Mesendoderm (in vitro differentiated cells): ENCODE measurements at places on chromosomes 6 and 20.
A peak's percentile ranks its signal among the peaks of the same experiment; 100 is the strongest.

DNA sequence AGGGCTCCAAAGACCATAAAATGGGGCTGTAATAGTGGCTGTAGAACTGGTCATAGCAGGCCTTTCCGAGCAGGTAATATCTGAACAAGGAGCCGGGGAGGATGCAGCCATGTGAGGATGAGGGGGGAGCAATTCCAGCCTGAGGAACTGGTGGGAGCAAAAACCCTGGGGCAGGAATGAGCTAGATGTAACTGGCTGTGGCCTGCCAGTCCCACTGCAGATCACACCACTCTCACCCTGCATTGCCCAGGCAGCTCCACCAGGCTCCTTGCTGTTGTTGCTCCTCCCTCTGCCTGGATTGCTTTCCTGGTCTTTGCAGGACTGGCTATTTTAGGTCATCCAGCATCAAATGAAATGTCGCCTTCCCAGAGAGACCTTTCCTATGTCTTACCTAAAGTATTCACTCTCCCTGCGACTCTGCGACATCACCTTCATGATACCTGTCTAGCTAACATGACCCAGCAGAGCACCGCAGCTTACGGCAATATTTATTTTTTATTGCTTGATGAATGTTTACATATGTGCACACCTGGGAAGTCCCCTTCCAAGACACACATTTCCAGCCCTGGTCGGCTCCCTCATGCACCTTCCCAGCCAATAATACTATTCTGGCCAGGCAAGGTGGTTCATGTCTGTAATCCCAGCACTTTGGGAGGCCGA is 2.4 kb upstream of the ZFP64 start:
- no peak for DNase-seq

- peak; percentile 32 for DNase-seq
Observed at GRCh38 chr20:19995220-19995863, 21.8 kb upstream of the NAA20 start.

DNA sequence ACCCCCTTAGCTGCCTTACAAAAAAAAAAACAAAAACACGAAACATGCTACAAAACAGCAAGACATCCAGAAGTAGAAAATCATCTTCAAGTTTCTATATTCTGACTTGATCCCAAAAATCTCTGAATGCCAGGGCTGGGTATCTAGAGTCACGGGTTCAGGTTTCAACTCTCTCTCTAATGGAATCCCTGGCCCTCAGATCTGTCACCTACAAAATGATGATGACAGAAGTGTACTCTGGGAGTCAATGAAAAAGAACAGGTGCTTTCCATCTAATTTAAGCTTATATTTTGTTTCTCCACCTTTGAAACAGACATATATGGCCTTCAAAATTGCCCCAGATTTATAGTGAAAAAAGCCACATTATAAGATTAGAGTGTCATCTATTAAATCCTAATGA is 18.3 kb downstream of the RTN4IP1 start:
- DNase-seq = no peak

DNA sequence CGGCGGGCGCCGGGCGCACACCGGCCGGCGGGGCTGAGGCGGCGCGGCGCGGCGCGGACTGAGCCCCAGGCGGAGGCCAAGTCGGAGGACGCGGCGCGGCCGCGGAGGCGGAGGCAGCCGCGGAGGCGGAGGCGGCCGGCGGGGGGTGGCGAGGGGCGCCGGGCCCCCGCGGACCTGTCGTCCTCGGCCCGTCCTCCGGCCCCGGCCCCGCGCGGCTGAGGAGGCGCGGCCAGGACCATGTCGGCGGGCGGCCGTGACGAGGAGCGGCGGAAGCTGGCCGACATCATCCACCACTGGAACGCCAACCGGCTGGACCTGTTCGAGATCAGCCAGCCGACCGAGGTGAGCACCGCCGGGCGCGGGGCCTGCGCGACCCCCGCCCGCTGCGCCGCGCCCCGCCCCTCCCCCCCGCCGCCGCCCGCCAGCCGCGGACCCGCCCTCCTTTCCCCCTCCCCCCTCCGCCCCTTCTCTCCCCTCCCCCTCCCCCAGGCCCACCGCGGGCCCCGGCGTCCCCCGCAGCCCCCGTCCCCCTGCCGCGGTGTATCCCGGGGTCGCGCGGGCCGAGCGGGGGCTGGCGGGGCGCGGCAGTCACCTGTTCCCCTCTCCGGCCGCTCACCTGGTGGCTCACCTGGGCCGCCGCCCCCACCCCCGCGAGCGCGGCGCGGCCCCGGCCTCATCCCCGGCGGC is at the start of gene AFDN:
AFDN (plus strand) TSS at position 16 of the 687 bp plus-strand sequence; CDS start at position 238, 222 bp downstream.
- peak; percentile 62 for DNase-seq

- DNase-seq = peak; percentile 7
Observed at GRCh38 chr6:4224067-4224978, 88.9 kb upstream of the ECI2 start.

DNA sequence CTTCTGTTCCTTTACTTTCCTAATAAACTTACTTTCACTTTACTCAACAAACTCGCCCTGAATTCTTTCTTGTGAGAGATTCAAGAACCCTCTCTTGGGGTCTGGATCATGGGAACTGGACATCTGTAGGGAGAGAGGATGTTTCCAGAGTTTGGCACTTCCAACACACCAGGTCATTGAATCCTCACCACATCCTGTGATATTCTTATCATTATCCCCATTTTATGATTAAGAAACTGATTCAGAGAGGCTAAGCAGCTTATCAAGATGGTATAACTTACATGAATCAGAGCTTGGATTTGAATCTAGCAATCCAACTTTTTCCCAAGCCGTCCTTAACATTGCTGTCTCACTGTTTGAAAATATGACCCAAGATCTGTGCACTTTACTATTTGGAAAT is 15.5 kb downstream of the PPIL6 start:
- DNase-seq = no peak

DNA sequence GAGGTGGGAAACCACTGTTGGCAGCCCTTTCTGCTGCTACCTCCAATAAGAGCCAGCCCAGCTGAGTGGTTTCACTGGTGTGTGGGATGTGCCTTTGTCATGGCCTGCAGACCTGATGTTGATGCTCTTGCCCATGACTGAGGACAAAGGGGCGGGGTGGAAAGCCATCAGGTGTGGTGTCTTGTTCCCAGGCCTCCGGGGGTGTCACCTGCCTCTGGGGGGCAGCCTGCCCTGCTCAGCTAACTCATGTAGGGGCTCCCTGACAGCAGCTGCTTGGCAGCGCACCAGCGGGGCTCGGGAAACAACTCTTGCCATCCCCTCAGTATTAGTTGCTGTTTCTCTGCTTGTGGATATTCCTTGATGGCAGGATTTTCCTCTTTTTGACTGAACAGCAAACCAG is 91.3 kb downstream of the LYRM2 start:
- DNase-seq = no peak

- DNase-seq = no peak
Observed at GRCh38 chr6:21469213-21469612, 124.3 kb upstream of the SOX4 start.

- DNase-seq = peak; percentile 61
Observed at GRCh38 chr6:119259027-119259426, 90.5 kb downstream of the MAN1A1 start.

- no peak for DNase-seq
Observed at GRCh38 chr20:52175840-52176239, 15.7 kb downstream of the ZFP64 start.

DNA sequence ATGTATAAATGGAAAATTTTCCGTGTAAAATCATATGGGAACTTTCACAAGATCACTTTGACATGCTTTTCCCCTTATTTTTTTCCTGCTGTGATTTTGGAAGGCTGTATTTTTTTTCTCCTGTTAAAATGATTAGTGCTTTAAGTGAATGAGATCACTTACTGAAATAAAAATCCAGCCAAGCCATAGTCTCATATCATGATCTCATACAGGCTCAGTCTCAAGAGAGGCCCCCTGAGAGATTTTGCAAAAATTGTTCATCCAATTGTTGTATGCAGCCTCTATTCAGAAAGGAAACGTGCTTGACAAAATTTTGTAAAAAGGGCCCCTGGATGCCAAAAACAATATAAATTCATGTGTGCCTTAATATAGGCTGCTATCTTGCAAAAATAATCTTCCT is 528.2 kb downstream of the HDGFL1 start:
- no peak for DNase-seq

DNA sequence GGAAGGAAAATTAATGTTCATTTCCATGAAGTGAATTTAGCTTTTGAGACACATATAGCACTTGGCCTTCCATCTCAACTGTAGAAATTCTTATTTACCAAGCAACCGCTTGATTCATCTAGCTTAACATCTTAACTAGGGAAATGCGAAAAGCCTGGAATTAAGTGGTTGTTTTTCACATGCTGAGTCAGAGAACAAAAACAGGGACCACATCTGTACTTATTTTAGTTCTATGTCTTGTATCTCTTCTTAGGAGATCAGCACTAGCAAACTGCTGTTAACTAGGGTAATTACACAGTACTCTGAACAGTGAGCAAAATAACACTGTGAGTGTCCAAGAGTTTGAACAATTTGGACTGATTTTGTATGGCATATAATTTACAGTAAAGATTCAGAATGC is 590.9 kb upstream of the NRSN1 start:
- no peak for DNase-seq

GRCh38 chr6:107991061-107991460 is 33.1 kb upstream of the SEC63 start:
- peak; percentile 22 for DNase-seq

DNA sequence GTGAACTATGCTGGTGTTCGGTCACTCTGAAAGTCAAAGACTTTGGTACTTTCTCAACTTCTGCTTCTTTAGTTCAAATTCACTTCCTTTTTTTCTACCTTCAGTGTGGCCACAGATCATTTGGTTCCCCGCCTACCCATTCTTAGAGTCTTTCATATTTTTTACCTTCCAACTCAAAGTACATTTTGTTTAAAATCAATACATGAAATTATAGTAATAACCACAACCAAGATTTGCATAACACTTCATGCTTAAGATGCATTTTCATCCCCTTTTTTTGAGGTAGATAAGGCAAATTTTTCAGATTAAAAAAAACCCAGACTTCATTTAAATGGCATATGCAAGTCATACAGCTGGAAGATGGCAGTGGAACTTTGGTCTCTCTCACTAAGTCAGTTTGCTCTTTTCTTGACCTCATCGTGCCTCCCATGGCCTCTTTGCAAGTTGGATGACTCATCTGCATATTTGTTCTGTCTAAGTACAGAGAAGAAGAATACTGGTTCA is 11.9 kb upstream of the CNR1 start:
- peak; percentile 29 for DNase-seq

DNA sequence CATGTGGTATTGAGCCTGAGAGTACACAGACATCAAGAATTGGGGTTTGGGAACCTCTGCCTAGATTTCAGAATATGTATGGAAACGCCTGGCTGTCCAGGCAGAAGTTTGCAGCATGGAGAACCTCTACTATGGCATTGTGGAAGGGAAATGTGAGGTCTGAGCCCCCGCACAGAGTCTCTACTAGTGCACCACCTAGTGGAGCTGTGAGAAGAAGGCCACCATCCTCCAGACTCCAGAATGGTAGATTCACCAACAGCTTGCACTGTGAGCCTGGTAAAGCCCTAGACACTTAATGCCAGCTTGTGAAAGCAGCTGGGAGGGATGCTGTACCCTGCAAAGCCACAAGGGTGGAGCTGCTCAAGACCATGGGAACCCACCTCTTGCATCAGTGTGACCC is 658.2 kb downstream of the HACE1 start:
- DNase-seq = peak; percentile 24

- DNase-seq = no peak
Observed at GRCh38 chr6:90656325-90656724, 69.5 kb upstream of the MAP3K7 start.

GRCh38 chr6:49626811-49627210 is 9.8 kb downstream of the RHAG start:
- no peak for DNase-seq

DNA sequence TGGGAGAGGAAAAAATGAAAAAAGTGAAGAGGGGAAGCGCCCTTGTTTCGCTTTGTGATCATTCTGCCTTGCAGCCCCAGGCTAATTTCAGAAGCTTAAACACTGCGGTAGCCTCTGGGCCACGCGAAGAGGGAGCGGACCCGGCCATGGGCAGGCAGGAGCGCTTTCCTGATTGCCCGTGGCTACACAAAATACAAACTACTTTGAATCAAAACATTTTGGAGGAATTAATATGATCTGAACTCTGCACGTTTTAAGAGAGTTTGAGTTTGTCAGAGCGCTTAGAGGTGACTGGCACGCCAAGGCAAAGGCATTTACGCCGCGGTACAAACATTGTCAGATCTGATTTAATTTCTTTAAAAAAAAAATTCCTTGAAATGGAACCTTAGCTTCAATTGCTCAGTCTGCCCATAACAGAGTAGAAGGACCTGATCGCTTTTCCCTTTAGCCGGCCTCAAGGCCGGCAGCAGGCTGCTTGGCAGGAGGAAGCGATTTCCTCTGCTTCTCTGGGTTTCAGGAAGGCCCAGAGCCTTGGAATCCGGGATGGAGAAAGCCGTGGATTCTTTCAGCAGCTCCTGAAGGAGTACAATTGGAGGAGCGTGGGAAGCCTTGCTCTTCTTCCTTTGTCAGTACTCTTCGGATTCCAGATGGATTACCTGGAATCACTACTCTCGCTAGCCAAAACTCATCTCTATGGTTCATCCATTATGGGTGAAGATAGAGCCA is 9.7 kb downstream of the TFAP2D start:
- peak; percentile 38 for DNase-seq

DNA sequence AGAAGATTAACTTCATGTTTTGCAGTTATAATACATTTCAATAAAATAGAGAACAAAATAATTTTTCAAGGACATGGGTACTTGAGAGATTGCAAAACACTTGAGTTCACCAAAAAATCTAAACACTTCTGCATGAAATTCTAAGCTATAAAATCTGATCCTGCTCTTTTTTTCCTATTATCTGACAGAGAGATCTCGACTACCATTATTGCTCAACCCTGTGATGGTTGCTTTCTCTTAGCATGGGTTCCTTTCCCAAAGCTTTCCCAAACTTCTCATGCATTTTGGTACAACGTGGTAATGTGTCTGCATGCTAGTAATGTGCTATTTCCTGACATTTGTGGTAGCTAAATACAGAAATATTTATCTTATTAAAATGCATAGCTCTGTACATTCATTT is 1243.1 kb upstream of the ADGRB3 start:
- no peak for DNase-seq

DNA sequence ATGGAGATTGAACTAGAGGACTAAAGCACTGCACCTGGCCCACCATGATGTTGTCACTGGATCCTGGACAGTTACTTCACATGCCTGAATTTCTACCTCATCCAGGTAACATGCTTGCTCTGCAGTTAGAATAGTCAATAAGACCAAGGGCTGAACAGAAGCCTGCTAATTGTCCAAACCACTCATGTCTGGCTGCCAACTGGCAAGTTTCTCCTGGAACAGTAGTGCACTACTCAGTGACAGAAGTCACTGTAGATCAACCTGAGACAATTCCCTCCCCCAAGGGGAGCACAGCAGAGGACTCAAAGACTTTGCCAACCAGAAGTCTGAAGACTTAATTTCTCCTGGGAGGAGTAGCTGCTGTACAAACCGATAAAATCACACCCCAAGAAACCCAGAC is 454.6 kb upstream of the MARCKS start:
- no peak for DNase-seq

- no peak for DNase-seq
Observed at GRCh38 chr6:44837255-44837654, 449.7 kb downstream of the CDC5L start.
